HL-60 (cell line): ENCODE measurements at places on chromosomes 2 and 18.

DNA sequence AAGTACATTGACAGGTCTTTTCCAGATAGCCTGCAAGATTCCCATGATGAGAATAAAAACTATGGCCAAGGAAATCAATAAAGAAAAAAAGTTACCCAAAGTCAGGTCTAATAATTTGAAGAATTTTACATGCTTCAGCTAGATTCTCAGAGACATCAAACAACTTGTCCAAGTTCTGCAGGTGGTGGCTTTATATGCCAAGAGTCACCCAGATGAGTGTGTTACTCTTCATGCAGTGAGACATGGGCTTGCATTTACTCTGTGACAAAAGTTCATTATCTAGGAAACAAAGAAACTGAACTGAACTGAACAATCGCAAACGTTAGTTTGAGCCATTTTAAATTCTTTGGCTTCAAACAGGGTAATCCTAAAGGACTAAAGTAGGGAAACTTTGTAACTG lies 548.5 kb upstream of the SYT4 start:
- no peak for DNase-seq

DNA sequence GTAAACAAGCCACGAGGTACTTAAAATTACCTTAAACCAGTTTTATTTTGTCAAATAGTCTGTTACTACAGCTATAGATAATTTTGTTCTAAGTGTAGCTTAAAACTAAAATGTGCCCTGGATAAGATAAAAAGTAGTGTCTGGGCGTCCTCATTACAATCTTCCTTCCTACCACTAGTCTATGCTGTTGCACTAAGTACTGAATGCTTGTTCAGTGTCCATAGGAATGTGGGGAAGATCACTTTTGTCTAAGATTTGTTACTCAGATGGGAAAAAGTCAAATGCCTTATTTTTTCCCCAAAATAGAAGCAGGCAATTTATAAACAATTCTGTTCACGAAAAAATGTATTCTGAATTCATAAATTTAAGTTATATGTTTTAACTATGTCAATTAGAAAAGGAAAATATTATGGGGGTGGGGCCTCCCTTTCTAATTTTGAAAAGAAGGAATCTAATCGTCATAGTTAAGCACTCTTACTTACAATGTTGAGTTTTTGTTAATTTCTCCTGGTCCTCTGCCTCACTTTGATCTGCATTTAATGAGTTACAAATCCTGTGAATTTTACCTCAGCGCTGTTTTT lies 140.4 kb upstream of the VRK2 start:
- peak; percentile 5 for DNase-seq

GRCh38 chr2:66925128-66925527 lies 472.0 kb upstream of the ETAA1 start:
- DNase-seq = no peak

- peak; percentile 51 for DNase-seq
These were observed 13.2 kb downstream of the BMP10 start for GRCh38 chr2:68857855-68858456.

- DNase-seq = no peak
These were observed 81.5 kb upstream of the CD226 start for GRCh38 chr18:70029163-70029562.

DNA sequence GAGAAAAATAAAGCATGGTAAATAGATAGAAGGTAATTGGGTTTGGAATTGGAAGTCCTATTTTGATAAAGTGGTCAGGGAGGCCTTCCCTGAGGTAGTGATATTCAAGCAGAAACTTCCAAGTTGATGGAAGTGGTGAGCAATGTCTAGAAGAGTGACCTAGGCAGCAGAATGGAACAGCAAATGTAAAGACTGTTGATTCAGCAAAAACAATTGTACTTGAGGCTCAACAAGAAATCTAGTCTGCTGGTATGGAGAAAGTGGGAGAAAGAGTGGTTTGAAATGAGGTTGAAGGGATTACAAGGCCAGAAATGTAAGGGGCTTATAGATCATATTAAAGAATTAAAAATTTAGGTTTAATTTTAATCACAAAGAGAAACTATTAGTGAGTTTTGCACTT lies 181.3 kb downstream of the MBD5 start:
- no peak for DNase-seq
